ENCODE measurements at places on chromosomes 1 and 21. TPM values are rescaled to one million over a fixed set of nuclear protein-coding genes. Genes with fewer than 3 reads are reported as not detected.

RRP1 gene
- total RNA-seq, result 11.4 TPM

CLDN8 gene
- total RNA-seq, result not detected

SEMA6C gene
- 20.8 TPM for total RNA-seq

ADGRL4 gene
- under 0.01 TPM for total RNA-seq

PALMD gene
- total RNA-seq, result not detected

OR2AK2 gene
- total RNA-seq, result not detected

CRYAA gene
- total RNA-seq, result not detected

GPR153 gene
- total RNA-seq, result 0.87 TPM

PAFAH2 gene
- 9.4 TPM for total RNA-seq
